Activated CD4-positive, CD25-positive, alpha-beta regulatory T cell (primary cell): ENCODE measurements at places on chromosomes 1 and 21.

- DNase-seq, result no peak
These were observed 9.5 kb downstream of the RRP15 start for GRCh38 chr1:218294546-218294945.

GRCh38 chr1:166939741-166940375, 35.5 kb downstream of the ILDR2 start:
- no peak for DNase-seq

DNA sequence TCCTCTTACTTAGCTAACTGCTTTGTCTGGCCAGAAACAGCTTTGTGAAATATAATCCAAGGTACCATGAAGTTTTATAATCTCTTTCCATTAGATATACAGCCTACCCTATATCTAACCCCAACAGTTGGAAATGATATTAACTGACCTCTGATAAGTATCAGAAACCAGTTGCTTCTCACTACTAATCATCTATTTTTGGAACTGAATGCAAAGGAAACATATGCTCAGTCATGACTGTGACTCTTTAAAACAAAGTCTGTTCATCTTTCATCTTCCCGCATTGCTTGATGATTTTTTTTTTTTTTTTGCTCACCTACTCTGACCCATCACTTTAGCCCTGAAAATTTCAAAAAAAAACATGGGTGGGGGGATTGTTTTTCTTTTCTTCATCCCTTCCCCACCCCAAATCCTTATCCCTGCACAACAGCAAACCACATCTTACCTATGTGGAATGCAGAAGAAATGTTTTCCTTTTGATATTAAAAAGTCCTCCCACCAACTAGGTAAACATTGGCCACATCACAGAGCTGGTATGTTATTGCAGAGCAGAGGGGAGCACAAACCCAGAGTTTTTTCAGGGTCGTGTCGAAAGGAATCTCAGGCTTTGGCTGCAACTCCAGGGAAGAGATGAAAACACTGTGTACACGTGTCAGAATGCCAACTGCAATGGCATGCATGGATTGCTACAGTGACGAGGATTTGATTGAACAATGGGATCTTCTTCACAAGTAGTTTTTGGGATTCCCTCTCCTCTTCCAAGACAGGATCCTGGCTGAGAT, 137.3 kb downstream of the SLC30A10 start:
- DNase-seq, result no peak

- no peak for DNase-seq
These were observed 181.1 kb upstream of the APP start for GRCh38 chr21:26351661-26352060.

GRCh38 chr1:57517587-57518374, 93.9 kb upstream of the DAB1 start:
- DNase-seq, result no peak

GRCh38 chr21:33232291-33233034, 2.7 kb downstream of the IFNAR2 start:
- no peak for DNase-seq

GRCh38 chr1:91130256-91130985, 108.6 kb upstream of the ZNF644 start:
- no peak for DNase-seq

DNA sequence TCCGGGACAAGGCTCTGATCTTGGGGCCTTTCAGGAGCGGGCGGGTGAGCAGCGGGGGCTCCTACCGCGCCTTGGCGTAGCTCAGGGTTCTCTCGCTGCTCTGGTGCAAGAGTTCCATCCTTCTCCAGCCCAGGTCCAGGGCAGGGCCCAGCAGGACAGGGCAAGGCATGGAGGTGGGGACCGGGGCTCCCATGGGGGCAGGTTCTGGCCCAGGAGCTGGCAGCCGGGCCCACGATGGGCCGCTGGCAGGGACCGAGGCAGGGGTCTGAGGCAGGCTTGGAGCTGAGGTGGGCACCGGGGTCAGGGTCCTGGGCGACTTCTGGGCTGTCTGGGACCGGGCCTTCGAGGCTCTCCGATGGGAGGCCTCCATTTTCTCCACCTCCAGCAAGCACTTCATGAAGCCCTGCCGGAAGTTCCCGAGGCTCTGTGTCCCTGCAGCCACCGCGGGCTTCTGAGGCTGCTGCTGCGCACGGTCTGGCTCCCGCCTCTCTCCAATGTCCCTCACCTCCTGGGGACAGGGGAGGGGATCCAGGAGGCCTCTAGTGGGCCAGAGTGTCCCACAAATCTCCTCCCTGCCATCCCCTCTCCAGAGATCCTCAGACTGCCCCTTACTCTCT, 27.6 kb downstream of the SPATA21 start:
- DNase-seq, result no peak

GRCh38 chr1:226033991-226034390, 28.5 kb upstream of the H3-3A start:
- DNase-seq, result no peak

GRCh38 chr1:116376729-116377086, 3.7 kb downstream of the ATP1A1 start:
- no peak for DNase-seq

DNA sequence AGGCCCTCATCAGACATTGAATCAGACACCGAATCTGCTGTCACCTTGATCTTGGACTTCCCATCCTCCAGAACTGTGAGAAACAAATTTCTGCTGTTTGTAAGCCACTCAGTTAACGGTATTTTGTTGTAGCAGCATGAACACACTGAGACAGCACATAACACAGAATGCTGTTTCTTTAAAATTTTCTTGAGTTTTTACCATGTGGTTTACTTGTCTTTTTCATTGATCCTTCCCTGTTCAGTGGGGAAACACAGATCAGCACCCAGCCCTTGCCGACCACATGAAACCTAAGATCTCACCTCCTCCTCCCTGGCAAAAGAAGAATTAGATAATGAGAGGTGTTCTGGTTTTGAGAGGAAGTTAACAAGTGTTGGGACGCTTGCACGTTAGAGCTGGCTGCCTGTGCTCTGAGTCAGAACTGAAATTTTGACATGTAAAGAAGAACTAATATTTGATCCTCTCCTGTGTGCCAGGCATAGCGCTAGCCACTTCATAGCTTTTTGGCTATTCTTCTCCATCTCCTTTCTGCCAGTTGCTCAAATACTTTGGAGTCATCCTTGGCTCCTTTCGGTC, 179.6 kb downstream of the DHRS3 start:
- DNase-seq, result no peak

- DNase-seq, result no peak
These were observed 33.6 kb downstream of the KIF26B start for GRCh38 chr1:245188403-245188802.

GRCh38 chr1:173016419-173016818, 34.3 kb downstream of the TNFSF18 start:
- no peak for DNase-seq

DNA sequence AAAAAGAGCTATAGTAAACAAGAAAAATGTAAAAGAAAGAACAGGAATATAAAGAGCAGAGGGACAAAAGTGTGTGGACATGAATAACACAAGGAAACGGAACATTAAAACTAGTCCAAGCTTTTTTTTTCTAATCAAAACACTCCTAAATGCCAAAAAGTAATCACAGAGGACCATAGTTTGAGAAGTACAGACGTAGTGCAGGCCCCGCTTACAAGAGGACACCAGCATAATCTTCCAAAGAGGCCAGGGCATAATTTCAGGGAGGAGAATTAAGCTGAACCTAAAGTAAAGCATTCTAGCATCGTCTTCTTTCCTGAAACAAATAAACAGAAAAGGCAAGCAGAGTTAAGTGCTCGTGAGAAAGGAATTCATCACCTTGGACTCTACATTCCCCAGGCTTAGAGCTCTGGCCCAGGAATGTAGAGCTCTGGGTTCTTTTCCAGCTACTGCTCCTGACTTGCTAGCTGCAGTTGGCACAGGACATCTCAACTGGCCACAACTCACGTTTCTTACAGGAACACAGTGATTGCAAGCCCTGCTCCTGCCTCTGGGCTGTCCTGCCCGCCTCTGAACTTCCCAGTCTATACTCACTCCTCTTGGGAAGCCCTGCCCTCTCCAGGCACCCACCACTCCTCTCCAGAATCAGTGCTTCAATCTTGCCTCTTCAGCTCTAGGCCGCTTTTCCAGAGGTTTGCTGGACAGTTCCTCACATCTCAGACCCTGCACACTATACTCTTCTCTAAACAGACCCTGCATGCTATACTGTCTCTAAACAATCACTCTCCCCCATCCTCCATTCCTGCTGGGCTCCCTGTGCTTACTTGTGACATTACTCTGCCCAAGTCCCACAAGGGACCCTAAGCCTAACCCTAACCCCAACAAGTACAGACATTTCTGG, 9.8 kb downstream of the RGS8 start:
- DNase-seq, result no peak

DNA sequence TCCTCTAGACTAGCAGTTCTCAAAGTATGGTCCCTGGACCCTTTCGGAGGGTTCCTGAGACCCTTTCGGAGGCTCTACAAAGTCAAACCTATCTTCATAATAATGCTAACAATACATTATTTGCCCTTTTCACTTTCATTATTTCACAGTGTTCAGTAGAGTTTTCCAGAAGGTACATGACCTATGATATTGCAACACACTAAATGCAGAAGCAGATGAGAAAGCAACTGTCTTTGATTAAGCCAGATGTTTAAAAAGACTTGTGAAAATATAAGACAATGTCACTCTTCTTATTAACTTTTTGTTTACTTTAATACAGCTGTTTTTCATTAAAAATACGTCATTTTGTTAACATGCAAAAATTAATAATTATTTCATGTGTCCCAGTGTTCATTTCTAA, 5.8 kb downstream of the KCNJ10 start:
- DNase-seq, result no peak

GRCh38 chr1:20187103-20187812, 940 bp upstream of the PLA2G2C start:
- DNase-seq, result no peak

GRCh38 chr1:86137436-86137835, 19.1 kb downstream of the COL24A1 start:
- no peak for DNase-seq

- no peak for DNase-seq
These were observed 208.3 kb upstream of the RUNX1 start for GRCh38 chr21:35257413-35257812.

DNA sequence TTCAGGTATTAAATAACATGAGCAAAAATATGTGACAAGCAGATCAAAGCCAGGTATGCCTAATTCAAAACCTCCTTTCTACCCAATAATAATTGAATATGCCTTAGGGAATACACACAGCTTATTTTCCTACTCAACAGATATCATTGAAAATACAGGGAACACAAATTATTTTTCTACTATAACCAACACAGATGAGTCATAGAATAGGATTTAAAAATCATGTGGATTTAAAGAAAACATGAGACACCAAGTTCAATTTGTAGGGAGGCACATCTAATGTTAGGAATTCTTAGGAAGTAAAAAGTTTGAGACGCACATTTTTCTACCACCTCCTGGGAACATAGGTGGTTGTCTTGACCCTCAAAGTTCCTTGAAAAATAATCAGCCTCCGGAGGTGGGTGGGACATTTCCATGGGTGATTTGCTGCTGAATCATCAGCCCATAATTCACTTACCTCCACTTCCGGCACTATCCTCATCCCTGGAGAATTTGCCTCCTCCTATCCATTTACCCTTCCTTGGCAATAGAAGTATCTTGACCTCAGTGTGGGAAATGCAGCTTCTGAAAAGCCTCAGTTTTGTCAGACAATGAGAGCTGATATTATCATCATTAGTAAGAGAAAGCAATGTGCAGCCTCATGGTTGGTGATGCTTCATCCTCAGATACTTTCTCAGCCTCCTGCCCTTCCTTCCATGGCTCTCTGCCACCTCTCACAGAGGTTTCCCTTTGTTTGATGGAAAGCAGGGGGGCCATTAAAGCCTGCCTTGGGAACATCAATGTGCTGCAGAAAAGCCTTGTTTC, 33.5 kb upstream of the RGS4 start:
- DNase-seq, result no peak

GRCh38 chr1:167794043-167794442, 72.3 kb downstream of the MPZL1 start:
- no peak for DNase-seq

DNA sequence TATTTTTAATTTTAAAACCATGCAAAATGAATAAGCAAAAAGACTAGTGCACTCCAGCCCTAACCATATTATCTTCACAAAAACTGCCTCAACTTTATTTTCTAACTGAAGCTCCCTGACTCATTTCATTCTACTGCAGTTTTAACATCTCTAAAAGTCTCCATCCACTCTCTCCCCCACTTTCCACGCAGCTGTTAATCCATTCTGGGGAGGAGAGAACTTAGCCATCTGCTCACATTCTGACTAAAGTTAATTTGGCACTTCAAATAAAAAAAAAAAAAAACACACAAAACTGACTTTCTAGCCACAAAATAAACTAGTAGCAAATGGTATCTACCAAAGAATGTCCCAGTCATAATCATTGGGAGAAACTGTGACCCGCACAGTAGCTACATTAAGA, 5.4 kb upstream of the MYBPHL start:
- no peak for DNase-seq

DNA sequence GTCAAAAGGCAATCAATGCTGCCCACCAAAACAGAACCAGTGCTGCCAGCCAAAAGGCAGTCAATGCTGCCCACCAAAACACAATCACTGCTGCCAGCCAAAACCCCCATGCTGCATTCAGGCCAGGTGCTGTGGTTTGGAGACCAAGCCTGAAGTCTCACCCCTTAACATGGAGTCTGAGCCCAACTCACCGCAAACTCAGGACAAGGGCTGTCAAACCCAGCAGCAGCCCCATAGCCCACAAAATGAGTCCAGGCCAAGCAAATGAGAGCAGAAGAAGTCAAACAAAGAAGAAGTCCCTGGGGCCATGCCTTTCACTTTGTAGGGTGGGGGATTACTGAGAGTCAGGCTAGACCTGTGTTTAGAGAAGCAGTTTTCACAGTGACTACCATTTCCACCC, 6.4 kb downstream of the SMCP start:
- DNase-seq, result no peak

GRCh38 chr21:35905963-35906345, 154.4 kb downstream of the SETD4 start:
- no peak for DNase-seq

DNA sequence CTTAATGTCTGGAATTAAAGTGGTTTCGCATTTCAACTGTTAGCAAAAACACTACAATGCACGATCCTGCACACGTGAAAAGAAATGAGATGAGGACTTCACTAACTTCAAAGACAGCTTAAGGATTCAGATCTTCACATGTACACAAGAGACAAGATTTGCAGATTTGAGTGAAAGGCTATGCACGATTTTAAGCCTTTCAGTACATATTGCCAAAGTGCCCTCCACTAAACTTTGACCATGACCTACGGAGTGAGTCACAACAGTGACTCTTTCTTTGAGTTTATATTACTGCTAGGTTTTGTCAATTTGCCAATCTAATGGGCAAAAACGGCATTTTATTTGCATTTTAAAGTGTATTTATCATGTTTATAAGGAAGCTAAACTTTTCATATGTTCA, 41.2 kb upstream of the CR1L start:
- no peak for DNase-seq

DNA sequence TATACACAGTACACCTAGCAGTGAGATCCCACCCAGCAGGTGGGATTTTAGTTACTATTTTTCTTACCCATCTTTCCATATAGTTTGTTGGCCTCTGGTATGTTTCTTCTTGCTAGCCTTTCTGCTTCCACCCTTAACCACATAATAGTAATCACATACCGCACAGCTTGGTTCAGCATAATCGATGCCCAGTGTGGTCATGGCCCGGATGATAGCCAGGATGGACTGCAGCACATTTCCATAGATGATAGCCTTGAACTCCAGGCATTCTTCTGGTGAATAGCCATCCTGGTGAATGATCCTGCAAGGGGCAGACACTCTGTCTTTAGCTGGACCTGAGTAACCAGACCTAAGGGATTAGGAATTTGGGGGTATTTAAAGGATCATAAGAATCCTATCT, 9.5 kb downstream of the GNAT2 start:
- no peak for DNase-seq

GRCh38 chr1:55586771-55587170, 371.6 kb upstream of the USP24 start:
- no peak for DNase-seq
